Stimulated activated CD4-positive, alpha-beta T cell treated with anti-CD3 and anti-CD28 coated beads, Interleukin-12 subunit alpha, Interleukin-12 subunit beta, amount 100 ng/mL, for 4 hours (primary cell): ENCODE measurements at places on chromosomes 2 and 18.

DNA sequence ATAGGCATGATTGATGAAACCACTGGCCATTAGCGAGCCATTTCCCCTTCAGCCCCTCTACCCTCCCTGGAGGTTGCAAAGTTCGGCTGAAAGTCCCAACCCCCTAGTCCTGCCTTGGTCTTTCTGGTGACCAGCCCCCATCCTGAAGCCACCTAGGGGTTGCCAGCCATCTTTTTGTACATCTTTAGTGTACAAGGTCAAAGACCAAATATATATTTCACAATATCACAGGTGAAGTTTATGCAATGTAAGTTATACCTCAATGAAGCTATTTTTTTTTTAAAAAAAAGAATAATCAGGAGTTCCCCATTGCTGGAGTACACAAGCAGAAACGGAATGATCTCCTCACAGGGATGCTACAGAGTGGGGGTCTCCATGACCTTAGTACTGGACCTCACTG, 31.3 kb downstream of the OSBPL1A start:
- no peak for DNase-seq

DNA sequence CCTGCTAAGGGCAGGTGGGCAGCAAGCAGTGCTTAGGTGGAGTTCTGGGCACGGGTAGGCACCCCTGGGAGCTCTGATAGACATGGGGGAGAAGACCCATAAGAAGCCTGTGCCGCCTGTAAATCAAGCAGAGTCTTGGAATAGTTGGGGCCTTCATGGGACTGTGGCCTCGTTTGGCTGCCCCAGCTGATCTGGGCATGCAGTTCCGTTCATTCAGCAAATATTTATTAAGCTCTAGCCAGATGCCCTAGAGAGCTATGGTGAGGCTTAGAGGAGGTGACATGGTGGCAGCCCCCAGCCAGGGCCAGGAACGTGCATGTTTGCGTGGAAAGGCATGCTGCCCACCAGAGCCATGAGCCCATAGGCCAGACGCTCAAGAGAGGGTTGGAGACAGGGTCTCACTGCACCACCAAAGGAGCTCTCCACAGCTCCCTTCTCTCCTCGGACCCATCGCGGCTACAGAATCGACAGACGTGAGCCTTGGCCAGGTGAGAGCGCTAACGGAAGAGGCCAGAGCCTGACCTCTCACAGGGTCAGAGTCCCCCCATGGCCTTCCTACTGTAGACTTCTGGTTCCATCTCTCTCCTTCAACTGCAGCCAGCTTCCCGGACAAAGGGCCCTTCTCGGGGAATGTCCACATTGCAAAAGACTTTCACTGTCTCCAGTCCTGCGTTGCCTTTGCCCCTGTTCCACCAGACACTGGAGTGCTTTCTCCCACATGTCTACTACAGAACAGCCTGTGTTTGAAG, 135.7 kb downstream of the INHBB start:
- DNase-seq, result no peak

- no peak for DNase-seq
Observed at GRCh38 chr2:109270505-109271312, 141.7 kb downstream of the SH3RF3 start.

GRCh38 chr2:127498386-127498785, 27.9 kb downstream of the IWS1 start:
- DNase-seq, result no peak

DNA sequence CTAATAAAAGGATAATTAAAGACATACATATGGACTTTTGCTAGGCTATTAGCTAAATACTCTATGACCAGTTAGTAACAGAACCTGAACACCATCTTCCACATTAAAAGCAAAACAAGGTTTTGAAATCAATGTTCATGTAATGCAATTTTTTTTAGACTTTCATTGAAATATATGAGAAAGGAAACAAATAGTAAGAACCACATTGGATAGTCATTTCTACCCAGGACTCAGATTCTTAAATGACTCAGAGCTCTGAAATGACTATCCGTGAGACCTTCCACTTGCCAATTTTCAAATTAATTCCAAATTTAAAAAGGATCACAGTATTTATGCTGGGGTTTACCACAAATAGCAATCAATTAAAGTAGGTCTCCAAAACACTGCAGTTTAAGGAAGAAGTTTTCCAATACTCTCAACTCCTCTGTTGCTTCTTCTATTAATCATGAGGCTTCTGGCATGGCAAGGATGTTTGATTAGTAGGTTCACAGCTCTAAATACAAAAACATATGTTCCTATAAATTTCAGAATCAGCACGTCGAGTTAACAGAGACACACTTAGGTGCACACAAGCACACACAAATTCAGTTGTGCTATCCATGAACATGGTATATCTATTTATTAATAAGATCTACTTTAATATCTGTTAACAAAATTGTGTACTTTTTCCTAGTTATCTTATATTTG, 841.0 kb downstream of the RNF144A start:
- no peak for DNase-seq

GRCh38 chr2:53314718-53315117, 452.9 kb upstream of the CHAC2 start:
- no peak for DNase-seq

- no peak for DNase-seq
Observed at GRCh38 chr18:79459946-79460480, 64.3 kb downstream of the NFATC1 start.

GRCh38 chr2:62706721-62707521, 1.4 kb downstream of the EHBP1 start:
- DNase-seq, result no peak

- no peak for DNase-seq
Observed at GRCh38 chr18:39571511-39571910, 2005.9 kb upstream of the CELF4 start.

DNA sequence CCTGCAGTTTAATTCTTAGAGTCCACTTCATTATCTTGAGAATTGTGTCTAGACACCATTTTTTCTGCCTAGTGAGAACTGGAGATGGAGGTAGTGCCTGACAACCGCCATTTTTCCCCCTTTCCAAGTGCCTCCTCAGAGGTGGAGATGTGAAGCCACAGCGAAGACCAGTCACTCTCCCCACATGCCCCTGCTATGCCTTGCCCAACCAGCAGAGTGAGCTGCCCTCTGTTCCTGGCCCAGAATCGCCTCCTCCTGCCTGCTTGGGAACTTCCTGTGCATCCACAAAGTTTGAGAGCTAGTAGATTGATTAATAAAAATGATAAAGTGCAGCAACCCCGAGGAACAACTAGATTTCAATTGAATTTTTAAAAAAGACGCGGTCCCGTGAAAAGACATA, 123.3 kb downstream of the CLIP4 start:
- no peak for DNase-seq

GRCh38 chr18:42185486-42185885, 230.5 kb downstream of the PIK3C3 start:
- no peak for DNase-seq

GRCh38 chr18:42018831-42019230, 63.8 kb downstream of the PIK3C3 start:
- no peak for DNase-seq

GRCh38 chr2:25598911-25599310, 74.5 kb downstream of the DTNB start:
- no peak for DNase-seq

- DNase-seq, result no peak
Observed at GRCh38 chr2:98219152-98219551, 127.1 kb upstream of the CNGA3 start.

- no peak for DNase-seq
Observed at GRCh38 chr18:54247511-54248175, 21.7 kb upstream of the POLI start.

- no peak for DNase-seq
Observed at GRCh38 chr2:232372231-232373208, 6.0 kb upstream of the ALPP start.

- no peak for DNase-seq
Observed at GRCh38 chr2:222130855-222131254, 167.9 kb downstream of the PAX3 start.

DNA sequence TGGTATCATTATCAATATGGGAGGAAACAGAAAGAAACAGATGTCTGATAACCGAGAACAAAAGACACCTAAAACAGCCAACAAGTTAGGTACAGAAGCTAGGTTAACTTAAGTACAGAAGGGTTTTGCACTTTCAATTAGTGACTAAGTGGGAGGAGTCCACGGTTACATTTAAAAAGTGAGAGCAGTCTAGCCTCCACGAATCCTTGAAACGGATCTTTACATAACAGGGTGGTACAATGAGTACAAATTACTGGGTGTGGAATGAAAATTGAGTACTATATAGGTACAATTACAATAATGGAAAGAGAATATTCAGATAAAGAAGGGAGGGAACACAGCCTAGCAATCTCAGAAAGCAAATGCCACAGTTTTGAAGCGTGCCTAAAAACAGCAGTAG, 76.6 kb downstream of the TLK1 start:
- DNase-seq, result no peak

DNA sequence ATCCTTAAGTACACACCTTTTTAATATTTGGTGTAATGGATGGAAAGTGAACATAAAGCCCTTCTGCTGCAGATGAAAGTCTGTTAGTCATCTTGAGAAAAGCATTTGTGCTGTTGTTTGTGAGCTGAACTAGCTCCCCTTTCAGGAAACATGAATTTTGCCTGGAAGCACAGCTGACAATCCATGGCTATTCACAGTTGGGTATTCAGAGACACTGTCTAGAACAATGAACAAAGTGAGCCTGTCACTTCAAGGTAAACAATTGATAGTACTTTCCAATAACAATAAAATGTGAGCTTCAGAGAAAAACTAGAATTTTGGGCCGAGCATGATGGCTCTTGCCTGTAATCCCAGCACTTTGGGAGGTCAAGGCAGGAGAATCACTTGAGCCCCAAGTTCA, 6.8 kb upstream of the EFHD1 start:
- DNase-seq, result no peak
